ENCODE measurements at places on chromosomes 16 and 17. TPM values are rescaled to one million over a fixed set of nuclear protein-coding genes. Genes with fewer than 3 reads are reported as not detected.

- DNase-seq: peak; percentile 91
- peak overlapping the region; percentile 96 for H3K27ac ChIP-seq
- peaks cover 31% of the 10 kb centered on the region for H3K4me1 ChIP-seq
- H3K36me3 ChIP-seq: peaks cover 46% of the 10 kb centered on the region
- H3K27me3 ChIP-seq: peaks cover 4% of the 10 kb centered on the region
These were observed 99.4 kb upstream of the CHMP6 start for GRCh38 chr17:80892019-80892855.

The TP53TG3B gene
- not detected for total RNA-seq

- DNase-seq: no peak
- H3K4me3 ChIP-seq: no peak overlapping the region
- H3K36me3 ChIP-seq: no peaks in the 10 kb centered on the region
- no peaks in the 10 kb centered on the region for H3K27me3 ChIP-seq
- H3K4me1 ChIP-seq: no peaks in the 10 kb centered on the region
- no peak overlapping the region for H3K27ac ChIP-seq
These were observed 650.4 kb upstream of the RBFOX1 start for GRCh38 chr16:6682142-6682811.

DNA sequence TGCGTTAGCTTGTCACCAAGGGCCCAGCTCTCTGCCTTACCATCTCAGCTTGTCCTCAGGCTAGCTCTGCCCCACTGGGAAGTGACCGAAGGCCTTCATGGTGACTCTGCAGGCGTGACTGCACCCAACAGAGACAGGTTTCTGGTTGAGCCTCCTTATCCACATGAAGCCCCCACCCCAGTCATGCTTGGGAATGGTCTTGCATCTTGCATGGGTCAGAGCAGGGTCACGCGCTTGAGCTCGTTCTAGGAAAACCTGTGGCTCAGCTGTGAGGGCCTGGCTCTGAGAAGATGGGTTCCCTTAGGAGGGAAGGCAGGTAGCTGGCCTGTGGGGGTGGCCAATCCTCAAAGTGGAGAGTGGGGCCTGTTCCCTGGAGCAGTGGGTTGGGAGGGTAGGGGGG lies 122.8 kb downstream of the BANP start:
- peaks cover 12% of the 10 kb centered on the region for H3K36me3 ChIP-seq
- DNase-seq: no peak
- no peaks in the 10 kb centered on the region for H3K27me3 ChIP-seq
- H3K4me3 ChIP-seq: no peak overlapping the region
- no peaks in the 10 kb centered on the region for H3K4me1 ChIP-seq

- peaks cover 26% of the 10 kb centered on the region for H3K27me3 ChIP-seq
- no peak overlapping the region for H3K4me3 ChIP-seq
- H3K4me1 ChIP-seq: peaks cover 7% of the 10 kb centered on the region
- H3K27ac ChIP-seq: no peak overlapping the region
- H3K36me3 ChIP-seq: no peaks in the 10 kb centered on the region
These were observed 152.0 kb downstream of the C16orf95 start for GRCh38 chr16:87165151-87165550.

DNA sequence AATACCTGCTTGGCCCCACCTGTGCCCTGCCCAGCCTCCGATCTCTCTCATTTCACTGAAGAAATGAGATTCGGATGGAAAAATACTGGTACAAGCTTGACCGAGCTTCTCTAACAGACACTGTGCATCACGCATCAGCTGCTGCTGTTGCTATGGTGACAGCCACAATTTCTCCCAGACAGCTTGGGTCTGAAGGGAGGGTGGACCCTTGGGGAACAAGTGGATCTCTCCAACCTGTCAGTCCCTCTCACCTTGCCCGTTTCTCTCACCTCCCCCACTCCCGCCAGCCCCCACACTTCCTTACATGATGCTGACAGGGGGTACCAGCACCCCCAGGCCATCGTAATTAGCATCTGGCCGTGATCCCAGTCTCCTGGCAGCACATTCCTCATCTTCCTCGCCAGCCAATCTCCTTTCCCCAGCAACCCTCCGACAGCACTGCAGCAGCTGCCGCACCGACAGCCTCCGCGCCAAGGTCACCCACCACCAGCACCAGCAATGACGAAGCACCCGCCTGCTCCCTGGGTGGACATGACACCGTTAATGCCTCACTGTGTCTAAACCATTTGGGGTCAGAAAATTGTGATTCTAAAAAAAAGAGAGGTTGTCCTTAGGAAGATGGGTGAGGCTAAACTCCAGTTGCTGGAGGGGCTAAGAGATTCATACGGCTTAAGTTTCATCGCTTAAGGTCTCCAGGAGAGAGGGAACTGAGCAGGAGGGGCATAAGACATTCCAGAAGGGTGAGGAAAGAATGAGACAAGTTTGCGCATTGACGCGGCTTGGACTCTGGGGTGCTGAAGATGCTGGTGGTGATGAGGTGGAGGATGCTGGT lies 58.6 kb upstream of the TNRC6A start:
- H3K4me1 ChIP-seq: peaks cover 38% of the 10 kb centered on the region
- H3K27me3 ChIP-seq: no peaks in the 10 kb centered on the region
- peak overlapping the region; percentile 81 for H3K4me3 ChIP-seq
- DNase-seq: peak; percentile 96
- peak overlapping the region; percentile 98 for H3K27ac ChIP-seq

DNA sequence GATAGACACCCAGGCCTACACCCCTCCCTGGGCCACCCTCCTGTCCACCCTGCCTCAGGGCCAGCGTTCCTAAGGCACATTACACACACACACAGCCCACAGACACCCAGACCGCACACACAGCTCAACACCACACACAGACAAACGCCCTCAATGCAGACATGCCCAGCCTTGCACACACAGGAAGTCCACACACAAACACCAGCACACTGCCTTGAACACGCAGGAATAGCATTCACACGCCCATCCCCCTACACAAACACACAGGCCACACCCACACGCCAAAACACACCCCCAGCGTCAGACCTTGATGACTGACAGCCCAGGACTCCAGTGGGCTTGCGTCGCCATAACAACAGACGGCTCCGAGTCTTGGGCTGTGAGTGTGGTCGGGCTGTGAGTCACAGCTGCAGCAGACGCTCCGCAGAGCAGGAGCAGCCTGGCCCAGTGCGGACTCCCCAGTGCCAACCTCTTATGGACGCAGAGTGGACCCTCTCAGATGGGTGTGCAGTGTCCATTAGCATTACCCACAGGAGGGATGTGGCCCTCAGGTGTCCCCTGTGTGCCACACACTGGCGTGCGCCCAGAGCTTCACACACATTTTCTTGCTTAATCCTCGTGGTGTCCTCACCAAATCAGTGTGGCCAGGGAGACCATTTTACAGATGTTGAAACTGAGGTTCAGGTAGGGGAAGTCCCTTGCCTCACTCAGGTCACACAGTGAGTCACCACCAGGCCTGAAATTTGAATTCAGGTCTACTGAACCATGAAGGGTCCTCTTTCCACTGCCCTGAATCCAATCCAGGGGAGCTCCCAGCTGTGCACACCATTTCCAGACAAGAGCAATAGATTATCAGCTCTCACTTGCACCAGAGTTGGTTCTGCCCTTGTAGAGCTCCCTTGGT lies 17.8 kb upstream of the RAI1 start:
- peak overlapping the region; percentile 33 for H3K4me3 ChIP-seq
- peaks cover 28% of the 10 kb centered on the region for H3K4me1 ChIP-seq
- H3K36me3 ChIP-seq: peaks cover 12% of the 10 kb centered on the region
